T-helper 22 cell (primary cell): ENCODE measurements at places on chromosomes 6 and 20.

DNA sequence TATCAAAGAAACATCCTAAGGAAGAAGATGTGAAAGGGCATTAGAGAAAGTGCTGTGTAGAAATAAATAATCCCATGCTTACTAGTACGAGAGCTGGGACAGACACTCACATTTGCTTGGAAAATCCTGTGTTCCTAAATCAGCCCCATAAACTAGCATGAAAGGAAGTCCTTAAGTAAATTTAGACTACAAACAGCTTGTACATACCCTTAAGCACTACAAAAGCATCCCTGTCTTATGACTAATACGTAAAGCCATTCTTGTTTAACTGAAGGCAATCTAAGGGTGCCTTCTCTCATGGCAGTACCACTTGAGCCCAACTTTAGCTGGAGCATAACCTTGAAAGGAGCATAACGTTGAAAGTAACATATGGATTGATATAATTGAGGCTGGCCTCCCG, 15.4 kb upstream of the FOXQ1 start:
- DNase-seq, result no peak

GRCh38 chr6:163530406-163530805, 115.9 kb downstream of the QKI start:
- DNase-seq, result no peak

GRCh38 chr6:109351231-109352130, 30.8 kb downstream of the CD164 start:
- DNase-seq, result no peak

DNA sequence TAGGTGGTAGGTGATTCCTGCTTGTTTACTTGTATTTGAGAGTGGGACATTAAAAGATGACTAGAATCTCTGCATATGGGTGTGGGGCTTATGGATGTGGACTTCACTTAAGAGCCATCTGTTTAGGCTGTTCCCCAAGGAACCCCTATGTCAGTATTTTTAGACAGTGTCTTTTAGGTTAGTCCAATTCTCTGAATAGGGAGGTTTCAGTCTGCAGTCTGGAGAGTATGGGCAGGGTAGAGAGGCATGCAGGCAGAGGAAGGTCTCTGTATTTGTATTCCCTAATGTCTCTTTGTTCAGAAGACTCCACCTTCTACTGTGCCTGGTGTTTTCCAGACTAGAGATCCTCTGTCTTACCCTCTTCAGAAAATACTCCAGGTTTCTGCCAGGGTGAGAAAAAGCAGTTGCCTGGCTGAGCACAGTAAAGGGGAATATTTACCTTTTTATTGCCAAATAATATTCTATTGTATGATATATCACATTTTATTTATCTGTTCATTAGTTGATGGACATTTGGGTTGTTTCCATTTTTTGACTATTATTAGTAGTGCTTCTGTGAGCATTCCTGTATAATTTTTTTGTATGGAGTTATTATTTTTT, 19.1 kb downstream of the SLX4IP start:
- no peak for DNase-seq

DNA sequence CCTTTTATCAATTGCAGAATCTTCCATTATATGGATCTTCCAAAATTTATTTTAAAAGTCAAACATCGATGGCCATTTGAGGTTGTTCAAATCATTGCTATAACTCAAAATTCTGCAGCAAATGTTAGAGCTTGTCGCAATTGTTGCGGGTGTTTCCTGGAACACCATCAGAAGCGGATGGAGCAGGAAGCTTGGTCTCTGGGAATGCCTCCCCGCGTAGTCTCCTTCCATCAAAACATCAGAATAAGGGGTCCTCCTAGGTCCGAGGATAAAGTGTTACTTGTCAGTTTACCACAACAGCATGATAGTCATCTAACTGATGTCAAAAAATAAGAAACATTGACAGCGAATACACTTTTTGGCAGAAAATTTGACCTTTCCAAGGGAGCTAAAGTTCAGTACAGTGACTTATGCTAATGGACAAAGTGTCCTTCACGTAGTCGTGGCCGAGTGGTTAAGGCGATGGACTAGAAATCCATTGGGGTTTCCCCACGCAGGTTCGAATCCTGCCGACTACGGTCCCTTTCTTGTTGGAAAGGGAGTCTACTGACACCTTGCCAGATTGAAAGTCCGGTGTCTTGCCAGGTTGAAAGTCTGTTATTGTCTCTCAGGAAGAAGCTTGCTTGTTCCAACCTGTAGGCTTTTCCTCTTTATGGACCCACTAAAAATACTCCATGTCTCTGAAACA, 59.0 kb upstream of the ZNF184 start:
- DNase-seq, result no peak

- DNase-seq, result no peak
These were observed 38.6 kb downstream of the MYLK4 start for GRCh38 chr6:2712102-2712501.

- no peak for DNase-seq
These were observed 729.1 kb upstream of the HS3ST5 start for GRCh38 chr6:115071962-115072361.

DNA sequence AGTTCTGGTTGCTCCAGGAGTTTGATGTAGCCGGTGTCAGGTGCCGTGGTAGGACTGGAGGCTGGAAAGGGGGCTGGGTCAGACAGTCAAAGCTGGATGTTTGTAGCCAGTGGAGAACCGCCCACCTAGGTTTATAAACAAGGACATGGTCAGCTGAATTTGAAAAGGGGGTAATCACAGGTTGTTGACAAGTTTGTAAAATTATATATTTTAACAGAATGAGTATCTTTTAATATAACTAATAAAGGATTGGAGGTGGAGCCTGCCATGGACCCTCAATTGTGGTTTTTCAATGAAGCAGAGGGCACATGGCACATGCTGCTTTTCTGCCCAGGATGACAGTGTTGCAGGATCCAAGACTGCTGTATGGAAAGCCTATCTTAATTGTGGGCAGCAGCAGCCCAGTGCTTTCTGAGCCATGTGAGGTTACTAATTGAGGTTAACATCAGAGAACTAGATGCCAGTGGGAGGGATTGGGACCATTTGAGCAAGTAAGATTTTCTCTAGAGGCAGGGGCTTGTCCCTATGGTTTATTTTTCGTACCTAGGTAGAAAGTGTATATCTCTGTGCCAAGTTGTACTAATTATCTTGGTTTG, 9.7 kb downstream of the HECA start:
- no peak for DNase-seq

DNA sequence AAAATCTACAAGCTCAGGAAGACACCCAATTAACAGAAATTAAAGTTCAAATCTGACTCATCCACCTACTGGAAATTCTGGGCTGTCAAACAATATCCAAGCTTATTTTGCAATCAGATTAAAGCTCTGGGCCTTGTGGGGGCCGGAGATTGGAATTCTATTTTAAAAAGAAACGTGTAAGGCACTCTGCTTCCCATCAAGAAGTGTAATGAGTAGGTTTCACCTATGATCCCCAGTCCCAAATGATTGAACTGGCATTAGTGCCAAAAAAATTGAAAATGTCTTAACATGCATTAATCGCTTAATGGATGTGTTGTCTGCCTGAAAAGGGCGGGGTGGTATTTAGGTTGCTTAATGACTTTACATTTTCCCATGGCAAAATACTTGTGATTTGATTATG, 542.4 kb upstream of the BTBD3 start:
- no peak for DNase-seq

- DNase-seq, result no peak
These were observed 26.8 kb upstream of the SLC9A8 start for GRCh38 chr20:49785852-49786175.

GRCh38 chr6:102085257-102085656, 691.7 kb downstream of the GRIK2 start:
- no peak for DNase-seq

GRCh38 chr6:161188547-161189465, 85.1 kb downstream of the AGPAT4 start:
- no peak for DNase-seq

GRCh38 chr20:3923818-3924217, 34.6 kb downstream of the PANK2 start:
- DNase-seq, result no peak

DNA sequence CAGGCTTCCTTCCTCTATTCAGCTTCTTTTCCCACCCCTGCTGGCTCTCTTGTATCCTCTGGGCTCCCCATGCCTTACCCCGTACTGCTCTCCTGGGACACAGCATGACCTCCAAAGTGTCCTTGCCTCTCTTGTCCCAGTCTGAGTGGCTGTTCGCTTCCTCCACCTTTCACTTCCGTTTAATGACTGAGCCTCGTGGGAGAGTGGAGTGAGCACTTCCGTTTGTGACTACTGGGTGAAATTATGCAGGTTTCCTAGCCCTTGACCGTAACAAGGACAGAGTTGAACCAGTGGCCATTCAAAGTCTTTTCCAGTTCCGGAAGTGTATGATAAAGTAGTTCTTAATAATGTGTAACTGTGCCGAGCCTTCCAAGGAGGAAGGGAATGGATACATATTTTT, 109.2 kb downstream of the ARID1B start:
- no peak for DNase-seq

DNA sequence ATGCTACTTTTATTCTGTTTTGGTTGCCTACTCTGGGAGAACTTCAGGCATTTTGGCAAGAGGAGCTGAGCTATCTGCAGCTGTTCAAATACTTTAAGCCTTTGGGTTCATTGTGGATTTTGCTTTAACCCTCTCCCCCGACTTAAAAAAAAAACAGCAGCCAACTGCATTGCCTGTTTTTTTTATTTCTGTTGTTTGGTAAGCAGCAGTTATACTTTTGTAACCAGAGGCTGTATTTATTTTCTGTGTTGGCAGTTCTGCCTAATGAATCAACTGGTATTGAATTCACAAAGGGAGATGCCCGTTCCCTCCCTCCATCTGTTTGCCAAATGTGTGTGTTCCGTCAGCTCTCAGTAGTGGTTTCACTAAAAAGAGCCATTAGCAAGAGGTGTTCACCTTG, 484.0 kb downstream of the UTRN start:
- DNase-seq, result no peak

DNA sequence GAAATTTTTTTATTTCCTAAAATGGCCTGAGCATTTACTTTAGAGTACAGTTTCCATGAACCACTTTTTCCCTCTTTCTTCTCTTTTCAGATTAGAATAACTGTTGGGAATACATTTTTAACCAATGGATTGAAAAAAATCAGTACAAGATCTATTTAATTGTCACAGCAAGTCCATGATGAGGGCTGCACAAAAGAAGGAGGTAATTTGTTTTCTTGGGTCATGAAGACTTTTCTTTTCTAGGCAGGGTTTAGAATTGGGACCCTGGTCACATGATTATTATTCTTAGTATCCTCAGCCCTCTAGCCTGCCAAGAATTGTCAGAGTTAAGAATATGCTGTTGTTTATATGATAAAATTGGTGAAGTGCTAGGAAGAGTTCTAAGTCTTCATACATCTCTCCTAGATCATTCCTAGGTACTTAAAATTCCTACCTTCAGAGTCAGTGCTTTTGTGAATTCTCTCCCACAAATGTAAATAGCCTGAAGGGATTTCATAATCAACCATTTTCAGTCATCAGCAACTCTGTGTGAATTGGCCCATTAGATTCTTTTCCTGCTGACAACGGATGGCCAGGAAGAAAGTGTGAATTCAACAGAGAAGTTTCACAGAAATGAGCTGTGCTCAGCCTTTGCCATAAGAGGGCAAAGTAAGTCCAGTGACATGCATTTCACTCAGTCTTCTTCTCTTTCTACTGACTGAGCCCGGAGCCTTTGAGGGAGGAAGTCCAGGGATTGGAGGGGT, 32.4 kb upstream of the TPBG start:
- no peak for DNase-seq

DNA sequence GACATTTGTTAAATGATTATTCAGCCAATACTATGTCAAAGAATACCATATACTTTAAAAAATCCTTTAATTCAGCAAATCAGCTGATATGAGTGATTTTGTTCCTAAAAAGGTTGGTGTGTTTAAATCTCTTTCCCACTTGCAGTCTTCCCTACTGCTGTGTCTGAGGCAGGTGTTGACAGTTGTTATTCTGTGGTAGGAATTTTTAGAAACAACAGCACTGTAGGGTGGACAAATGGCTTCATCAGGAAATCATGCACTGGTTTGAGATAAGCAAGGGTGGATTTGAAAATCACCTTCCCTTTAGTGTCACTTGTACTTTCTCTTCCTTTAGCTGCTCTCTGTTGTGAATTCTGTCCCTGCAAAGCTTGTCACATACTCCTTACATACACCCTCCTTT, 213.7 kb upstream of the SGK1 start:
- no peak for DNase-seq

- no peak for DNase-seq
These were observed 74.1 kb downstream of the ASXL1 start for GRCh38 chr20:32432277-32432676.

DNA sequence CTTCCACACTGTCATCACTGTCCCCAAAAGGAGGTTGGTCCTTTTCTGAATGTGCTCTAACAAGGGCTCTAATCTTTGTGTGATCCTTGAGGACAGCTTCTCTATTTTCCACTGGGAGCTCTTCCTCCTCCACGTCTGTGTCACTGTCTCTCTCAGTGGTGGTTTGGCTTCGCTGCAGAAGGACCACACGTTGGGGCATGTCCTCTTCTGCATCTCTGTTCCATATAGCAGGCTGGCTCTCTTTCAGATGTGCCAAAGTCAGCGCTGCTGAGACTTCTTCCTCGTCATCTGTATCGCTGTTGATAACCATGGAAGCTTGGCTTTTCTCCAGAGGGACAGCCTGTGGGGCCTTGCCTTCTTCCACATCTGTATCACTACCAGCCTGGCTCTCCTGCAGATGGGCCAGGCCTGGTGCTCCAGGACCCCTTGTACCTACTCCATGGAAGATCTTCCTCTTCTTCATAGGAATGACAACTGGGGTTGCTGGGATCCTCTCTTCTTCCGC, 4.6 kb downstream of the MDC1 start:
- no peak for DNase-seq

DNA sequence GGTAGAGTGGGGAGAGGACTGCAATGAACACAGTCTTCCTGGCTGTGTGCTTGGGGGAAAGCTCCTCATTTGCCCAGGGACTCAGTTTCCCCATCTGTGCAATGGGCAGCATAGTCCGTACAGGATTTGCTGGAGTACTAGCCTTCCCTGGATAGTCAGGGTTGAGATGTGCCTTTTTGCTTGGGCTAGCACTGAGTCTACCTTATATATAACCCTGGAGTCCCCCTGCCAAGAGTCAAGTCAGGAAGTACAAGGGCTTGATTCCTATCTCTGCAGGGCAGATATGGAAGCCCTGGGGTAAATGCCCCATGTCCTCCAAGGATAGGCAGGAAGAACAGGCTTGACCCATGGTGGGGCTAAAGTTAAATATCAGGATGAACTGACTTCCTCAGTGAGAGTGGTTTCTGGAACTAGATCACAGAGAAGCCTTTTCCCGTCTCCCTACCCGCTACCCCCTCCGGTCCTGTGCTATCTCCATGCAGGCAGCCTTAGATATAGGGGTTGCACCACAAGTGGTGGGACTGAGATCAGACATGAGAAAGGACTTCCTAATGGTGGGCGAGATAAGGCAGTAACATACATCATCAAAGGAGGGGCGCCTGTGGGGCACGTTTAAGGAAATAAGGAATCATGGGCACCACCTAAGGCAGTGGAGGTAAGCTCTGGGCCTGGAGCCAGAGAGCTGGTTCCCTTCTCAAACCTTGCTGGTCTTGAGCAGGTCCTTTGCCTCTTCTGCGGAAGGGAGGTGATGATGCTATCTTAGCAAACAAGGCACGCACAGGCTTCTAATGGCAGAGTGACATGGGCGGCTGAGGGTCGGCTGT, 157.9 kb downstream of the MRPL14 start:
- no peak for DNase-seq
